ENCODE measurements at places on chromosomes 3 and 15.

DNA sequence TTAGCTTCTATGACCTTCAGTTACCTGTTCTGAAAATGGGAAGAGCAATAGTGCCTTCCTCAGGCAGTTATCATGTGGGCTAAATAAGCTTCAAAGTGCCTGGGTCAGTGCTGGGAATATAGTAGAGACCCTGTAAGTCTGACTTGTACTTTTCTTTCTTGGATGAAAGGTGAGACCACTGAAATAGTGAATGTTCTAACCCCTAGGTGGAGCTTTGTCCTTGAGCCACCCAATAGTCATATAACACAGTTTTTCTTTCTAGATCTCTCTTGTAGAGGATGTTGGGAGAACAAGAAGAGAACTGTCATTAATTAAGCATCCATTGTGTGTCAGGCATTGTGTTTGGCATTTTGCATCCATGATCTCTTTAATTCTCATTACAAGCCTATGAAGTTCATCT, 13.0 kb upstream of the BFSP2 start:
- DNase-seq: no peak

GRCh38 chr3:151183265-151183671, 19.7 kb downstream of the GPR171 start:
- no peak for DNase-seq

- DNase-seq: no peak
These were observed 187.4 kb downstream of the MECOM start for GRCh38 chr3:169475978-169476698.

- DNase-seq: no peak
These were observed 25.9 kb downstream of the CCDC32 start for GRCh38 chr15:40538976-40539375.

DNA sequence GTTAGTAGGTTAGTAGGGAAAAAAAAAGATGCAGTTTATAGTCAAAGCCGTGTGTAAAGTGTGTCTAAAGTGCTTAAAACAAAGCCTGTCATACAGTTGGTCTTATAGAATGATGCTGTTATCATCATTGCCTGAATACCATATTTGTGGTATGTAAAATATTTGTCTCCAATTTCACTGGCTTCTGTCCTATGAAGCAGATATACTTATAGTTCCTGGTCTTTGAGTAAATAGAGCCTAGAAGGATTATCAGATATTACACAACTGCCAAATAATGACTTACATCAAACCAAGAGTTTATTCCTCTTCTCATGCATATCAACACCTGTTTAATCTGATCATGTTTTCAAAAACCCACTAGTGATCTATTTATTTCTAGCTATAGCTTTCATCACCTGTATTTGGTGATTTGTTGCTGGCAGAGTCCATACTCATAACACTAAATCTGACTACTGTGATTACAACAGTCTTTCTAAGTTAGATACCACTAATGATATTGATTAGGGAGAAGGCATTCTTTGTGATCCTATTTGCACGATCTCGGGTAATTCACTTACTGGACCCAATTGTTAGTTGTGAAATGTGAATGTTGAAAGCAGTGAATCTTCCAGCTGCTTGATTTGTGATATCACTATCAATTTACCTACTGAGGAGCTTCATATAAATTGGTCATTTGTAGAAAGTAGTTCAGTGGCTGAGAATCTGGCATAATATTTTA, 413.7 kb downstream of the LPP start:
- peak; percentile 34 for DNase-seq

GRCh38 chr15:88274553-88275460, 18.3 kb upstream of the NTRK3 start:
- peak; percentile 75 for DNase-seq

GRCh38 chr15:92616621-92617548, 38.7 kb downstream of the FAM174B start:
- DNase-seq: no peak

- no peak for DNase-seq
These were observed 1.0 kb upstream of the CCR5 start for GRCh38 chr3:46369675-46370132.

- DNase-seq: peak; percentile 95
These were observed 57.3 kb upstream of the PLSCR4 start for GRCh38 chr3:146308222-146308621.

DNA sequence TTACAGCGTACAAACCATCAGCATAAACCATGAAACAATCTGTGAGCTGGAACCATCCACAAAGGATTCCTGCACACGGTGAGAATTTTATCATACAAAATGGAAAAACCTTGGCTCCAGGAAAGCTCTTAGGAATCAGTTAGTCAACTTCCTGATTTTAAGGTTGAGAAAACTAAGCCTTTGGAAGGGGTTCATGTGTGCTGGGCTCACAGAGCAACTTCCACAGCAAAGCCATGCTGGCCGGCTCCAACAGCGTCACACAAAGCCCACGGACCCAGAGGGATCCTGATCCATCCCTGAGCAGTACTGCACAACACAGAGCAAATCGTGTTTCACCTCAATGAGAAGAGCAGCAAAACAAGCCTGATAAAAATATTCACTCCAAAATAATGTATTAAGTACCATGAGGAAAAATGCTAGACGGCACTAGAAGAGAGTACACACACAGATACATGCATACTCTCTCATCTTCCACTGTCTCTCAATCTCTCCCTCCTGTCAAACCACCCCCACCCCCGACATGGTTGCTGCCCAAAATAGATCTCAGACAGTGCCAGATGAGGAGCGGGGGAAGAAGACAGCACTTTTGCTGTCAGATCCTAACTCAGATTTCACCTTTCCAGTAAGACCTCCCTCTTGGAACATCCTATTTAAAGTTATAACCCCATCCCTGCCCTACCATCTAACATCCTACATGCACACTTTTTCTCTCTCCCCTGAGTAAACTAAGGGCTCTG, 58.6 kb downstream of the MB21D2 start:
- peak; percentile 44 for DNase-seq

DNA sequence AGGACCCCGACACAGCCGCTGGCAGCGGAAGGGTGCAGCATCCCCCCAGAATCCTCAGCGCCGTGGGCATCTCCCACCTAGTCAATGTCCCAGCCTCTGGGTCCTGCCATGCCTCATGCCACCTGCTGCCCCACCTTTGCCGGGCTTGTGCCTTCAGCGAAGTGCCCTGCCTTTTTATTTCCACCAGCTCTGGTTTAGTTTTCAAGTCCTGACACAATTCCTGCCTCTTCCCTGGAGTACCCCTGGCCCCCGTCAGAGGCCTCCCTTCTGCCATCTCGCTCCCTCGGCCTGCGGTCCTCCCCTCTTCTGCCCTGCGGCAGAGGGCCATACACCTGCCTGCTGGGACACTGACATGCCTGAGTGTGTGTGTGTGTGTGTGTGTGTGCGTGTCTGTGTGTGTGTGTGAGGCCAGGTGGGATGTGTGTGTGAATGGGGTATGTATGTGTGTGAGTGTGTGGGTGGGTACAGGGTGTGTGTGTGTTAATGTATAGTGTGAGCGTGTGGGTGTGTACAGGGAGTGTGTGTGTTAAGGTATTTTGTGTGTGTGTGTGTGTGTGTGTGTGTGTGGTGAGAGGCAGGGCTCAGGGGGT, 129.9 kb downstream of the SMAD6 start:
- no peak for DNase-seq

DNA sequence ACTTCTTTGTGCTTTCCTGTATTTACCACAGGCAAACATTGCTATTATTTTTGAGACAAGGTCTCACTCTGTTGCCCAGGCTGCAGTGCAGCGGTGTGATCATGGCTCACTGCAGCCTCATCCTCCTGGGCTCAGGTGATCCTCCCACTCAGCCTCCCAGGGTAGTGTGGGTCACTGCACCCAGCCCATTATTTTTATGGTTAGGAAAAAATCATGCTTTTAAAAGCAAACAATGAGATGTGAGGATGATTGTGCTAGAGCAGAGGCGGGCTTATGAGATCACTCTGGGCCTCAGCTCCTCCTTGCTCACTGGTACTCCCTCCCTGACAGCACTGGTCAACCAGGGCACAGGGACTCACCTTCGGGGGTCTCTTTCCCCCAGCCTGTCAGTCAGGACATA, 2.2 kb downstream of the MAN2C1 start:
- DNase-seq: no peak

GRCh38 chr15:62828364-62828763, 214.2 kb upstream of the TPM1 start:
- no peak for DNase-seq

GRCh38 chr3:56985878-56986277, 74.6 kb upstream of the SPATA12 start:
- DNase-seq: peak; percentile 68

- peak; percentile 72 for DNase-seq
These were observed 21.9 kb downstream of the PLCL2 start for GRCh38 chr3:16906682-16907081.

- DNase-seq: no peak
These were observed 30.4 kb downstream of the MGA start for GRCh38 chr15:41690636-41691035.

DNA sequence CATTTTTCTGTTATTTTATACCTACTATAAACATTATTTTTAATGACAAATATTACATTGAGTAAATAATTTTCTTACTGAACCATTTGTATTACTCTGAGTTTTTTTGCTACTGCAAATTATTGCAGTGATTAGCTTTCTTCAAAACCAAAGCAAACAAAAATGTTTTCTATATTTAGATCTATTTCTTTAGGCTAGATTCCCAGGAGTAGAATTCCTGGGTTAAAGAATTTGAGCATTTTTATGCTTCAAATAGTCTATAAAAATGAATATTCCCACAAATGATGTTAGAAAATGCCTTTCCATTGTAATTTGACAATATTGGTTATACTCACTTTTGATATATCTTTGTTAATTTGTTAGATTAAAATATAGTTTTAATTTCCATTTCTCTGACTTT, 76.8 kb downstream of the LEKR1 start:
- peak; percentile 7 for DNase-seq

DNA sequence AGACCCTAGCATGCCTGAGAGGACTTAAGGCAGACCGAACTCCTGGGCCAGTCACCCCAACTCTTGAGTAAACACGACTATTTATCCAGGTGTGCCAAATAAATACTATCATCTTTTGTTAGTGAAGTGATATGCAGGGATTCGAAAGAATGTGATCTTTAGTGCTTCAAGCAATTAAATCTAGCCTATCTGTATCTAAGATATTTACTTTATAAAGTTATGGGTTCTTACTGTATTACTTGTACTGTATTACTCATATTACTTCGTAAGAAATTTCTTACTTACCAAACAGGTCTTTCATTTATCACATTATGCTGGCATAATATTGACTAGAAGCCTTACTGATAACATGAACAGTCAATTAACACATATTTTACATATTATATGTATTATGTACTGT, 211.6 kb upstream of the NECTIN3 start:
- DNase-seq: no peak

- peak; percentile 84 for DNase-seq
These were observed 10.9 kb downstream of the RTP1 start for GRCh38 chr3:187208159-187208558.

- no peak for DNase-seq
These were observed 8.1 kb downstream of the SEC13 start for GRCh38 chr3:10312861-10313260.
